ENCODE measurements at places on chromosomes 2 and 18.

- no peak for DNase-seq
Observed at GRCh38 chr2:30037016-30037415, 109.8 kb upstream of the YPEL5 start.

GRCh38 chr2:64951306-64951953 lies 37.8 kb upstream of the SLC1A4 start:
- no peak for DNase-seq

DNA sequence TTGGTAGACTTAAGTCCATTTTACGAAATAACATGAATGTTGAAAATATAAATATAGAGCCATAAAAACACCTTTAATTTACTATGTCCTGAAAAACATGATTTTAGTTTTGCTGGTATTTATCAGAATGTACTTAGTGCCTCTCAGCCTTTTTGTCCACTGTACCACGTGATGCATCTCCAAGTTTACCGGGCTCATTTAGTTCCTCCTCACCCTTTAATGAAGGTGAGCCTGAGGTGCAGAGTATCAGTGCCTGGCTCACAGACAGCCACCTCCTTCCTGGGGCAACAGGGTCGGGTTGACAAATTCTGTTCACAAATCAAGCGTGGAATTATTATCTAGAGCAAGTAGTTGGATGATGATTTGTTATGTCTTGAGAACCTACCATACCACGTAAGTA lies 420.5 kb upstream of the MEIS1 start:
- DNase-seq: no peak

- DNase-seq: no peak
Observed at GRCh38 chr18:9878783-9879242, 7.0 kb upstream of the TXNDC2 start.

DNA sequence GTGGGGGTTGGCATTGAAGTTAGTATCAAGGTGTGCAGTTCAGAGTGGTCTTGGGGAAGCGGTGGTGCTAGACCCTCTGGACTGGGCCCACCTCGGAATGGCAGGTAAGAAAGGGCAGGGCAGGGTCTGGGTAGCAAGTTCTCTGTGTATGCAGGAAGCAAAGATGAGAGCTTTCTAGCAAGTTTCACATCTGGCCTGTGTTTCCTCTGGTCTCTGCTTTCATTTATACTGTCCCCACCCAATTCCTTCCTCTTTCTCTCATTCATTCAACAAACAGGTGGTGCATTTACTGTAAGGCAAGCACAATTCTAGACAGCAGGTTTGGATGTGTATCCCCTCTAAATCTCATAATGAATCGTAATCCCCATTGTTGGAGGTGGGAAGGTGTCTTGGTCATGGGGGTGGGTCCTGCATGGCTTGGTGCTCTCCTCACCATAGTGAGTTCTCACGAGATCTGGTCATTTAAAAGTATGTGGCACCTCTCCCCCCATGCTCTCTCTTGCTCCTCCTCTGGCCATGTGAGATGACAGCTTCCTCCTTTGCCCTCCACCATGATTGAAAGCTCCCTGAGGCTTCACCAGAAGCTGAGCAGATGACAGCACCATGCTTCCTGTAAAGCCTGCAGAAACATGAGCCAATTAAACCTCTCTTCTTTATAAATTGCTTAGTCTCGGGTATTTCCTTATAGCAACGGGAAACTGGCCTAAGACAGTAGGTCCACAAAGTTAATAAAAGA lies 51.8 kb downstream of the PKDCC start:
- DNase-seq: no peak

DNA sequence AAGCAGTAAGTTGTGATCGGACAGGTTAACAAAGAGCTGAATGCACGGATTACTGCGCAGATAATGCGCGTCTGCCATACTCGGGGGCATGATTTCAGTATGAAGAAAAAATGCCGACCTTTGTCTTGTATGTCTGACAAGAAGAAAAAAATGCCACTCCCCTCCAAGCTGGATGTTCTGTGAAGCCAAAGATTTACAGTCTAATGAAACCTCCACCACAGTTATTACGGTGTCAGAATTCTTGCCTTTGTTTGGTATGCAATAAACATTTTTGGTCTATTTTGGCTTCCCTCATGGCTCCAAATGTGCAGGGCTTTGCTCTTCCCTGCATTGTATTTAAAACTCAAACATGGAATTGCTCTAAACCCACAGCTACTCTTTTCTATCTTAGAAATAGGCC lies 72.2 kb upstream of the THUMPD2 start:
- DNase-seq: no peak

GRCh38 chr2:199488772-199489400 lies 31.1 kb upstream of the SATB2 start:
- peak; percentile 39 for DNase-seq

DNA sequence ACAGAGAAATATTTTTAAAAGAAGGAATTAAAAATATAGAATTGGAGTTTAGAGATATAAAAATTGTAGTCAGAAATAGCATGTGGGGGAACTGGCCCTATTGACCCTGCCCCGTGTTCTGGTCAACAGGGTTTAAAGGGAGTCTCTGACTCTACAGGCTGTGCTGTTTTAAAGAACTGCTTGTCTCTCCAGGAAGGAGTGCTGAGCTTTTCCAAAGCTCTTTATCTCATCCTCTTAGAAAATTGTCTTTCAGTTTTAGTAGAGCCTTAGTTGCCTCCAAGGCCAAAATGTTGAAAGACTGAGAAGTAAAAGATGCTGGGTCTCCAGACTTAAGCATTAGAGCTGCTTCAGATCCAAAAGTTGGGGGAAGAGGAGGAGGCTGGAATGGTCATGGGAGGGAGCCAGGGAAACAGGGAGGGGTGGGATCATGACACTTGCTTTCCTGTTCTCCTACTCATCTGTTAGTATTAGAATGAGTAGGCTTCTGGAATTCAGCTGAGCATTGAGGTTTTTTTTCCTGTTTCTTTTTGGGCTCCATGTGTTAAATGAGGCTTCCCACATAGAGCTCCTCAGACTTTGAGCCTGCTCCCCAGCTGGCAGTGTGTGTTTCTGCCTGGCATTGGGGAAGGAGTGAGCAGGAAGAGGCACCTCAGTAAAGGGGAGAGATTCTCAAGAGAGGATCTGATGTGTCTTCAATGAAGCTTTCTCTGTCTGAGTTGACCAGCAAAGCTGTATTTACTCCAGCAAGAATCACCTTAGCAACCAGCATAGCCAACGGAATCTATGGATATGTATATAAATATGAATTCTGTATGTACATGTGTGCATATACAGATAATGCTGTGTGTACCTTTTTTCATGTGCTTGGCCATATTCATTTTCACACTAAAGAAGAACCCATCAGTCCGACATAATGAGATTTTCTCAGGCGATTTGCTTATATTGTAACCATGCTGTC lies 186.8 kb upstream of the FBXO11 start:
- DNase-seq: no peak

GRCh38 chr2:160207271-160207670 lies 7.2 kb upstream of the ITGB6 start:
- no peak for DNase-seq

All from activated T-cell treated with anti-CD3 and anti-CD28 coated beads for 48 hours (primary cell).